Large intestine (tissue), 12 donors: ENCODE measurements at places on chromosomes 1 and 21. TPM values are rescaled to one million over a fixed set of nuclear protein-coding genes. Genes with fewer than 3 reads are reported as not detected.

Gene KRTAP21-2
- polyA plus RNA-seq, result not detected

- DNase-seq, result peak; percentile 94
Observed at GRCh38 chr1:26862781-26863684, at the start of gene SFN. TSS of gene SFN (plus strand) at chr1:26863149. CDS start at chr1:26863213, 64 bp downstream.

DNA sequence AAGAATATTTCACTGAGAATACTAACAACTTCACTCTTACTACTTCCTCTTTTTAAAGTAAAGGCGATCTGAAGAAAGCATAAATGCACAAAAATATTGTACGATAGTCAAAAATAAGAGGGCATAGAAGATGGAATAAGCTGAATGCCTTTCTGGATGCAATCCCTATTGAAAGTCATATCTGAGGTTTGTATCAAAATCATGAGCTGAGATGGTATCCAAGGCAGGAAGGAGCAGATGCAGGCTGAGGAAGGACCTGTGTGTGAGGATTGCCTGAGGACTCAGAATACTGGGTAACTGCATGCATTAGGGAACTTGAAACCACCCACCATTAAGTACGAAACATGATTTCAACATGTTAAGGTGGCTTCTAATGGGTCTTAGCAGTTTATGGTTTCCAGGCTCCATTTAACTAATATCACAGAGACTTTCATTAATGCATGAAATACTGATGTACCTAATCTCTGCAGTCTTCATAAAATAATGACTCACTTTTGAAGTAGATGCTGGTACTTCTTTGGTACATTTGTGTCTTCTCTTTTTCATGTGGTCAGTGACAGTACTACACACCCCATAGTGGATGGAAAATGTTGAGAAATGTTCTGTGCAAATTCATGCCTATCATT, 29.6 kb upstream of the RGS1 start:
- DNase-seq, result no peak

DNA sequence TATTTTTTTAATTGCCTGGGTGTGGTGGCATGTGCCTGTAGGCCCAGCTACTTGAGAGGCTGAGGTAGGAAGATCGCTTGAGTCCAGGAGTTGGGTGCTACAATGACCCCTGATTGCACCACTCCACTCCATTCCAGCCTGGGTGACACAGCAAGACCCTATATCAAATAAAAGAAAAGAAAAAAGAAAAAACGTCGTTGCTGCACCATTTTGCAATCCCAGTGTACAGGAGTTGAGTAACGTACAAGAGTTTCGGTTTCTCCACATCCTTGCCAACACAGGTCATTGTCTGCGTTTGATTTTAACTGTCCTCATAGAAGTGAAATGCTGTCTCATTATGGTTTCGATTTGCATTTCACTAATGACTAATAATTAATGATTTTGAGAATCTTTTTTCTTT, 7.9 kb downstream of the ZNF684 start:
- DNase-seq, result no peak

Gene GNG4
- 41.6 TPM for polyA plus RNA-seq

GRCh38 chr1:182889997-182890396, 50.9 kb downstream of the DHX9 start:
- no peak for DNase-seq

GRCh38 chr1:219506473-219506899, 106.4 kb downstream of the ZC3H11B start:
- DNase-seq, result no peak
